ENCODE measurements at places on chromosomes 16 and 17.

DNA sequence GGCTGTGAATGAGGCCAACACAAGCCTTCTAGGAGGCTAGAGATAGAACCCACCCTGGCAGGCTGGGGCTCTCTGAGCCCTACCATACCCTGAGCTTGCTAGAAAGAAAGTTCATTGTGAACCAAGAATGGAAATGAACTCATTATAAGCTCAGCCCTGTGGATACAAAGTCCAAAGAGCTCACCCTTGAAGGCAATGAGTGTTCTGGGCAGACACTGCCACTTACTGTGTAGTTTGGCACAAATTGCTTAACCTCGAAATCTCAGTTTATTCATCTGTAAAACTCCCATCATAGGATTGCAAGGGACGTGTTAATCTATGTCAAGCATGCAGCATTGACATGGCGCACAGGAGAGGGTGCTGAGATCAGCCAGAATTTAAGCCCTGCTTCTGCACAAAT, 5.5 kb downstream of the KDM8 start:
- no peak for DNase-seq

DNA sequence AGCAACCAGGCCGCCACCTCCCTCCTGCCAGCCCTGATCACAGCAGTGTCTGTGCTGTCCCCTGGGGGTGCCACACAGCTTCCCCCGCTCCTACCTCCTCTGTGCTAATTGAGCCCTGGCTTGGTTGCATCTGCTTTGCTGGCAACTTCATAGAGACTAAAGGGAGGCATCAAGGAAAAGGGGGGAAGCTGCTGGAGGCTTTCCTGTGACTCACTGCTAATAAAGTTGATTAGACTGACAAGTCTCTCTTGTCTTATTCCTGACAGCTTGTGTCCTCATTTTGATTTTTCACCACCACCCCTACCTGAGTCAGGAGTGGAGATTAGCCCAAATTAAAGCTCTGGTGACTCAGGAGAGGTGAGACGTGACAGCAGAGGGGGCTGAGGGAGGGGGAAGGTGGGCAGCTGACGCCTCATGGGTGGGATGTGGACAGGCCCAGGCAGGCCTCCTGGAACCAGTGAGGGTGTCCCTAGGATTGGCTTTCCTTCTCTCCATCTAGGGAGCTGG, 310.0 kb downstream of the CBLN1 start:
- DNase-seq = no peak

- DNase-seq = no peak
Observed at GRCh38 chr17:2978991-2979390, 84.4 kb downstream of the OR1D5 start.

- no peak for DNase-seq
Observed at GRCh38 chr17:82787081-82787848, 35.4 kb downstream of the TBCD start.

DNA sequence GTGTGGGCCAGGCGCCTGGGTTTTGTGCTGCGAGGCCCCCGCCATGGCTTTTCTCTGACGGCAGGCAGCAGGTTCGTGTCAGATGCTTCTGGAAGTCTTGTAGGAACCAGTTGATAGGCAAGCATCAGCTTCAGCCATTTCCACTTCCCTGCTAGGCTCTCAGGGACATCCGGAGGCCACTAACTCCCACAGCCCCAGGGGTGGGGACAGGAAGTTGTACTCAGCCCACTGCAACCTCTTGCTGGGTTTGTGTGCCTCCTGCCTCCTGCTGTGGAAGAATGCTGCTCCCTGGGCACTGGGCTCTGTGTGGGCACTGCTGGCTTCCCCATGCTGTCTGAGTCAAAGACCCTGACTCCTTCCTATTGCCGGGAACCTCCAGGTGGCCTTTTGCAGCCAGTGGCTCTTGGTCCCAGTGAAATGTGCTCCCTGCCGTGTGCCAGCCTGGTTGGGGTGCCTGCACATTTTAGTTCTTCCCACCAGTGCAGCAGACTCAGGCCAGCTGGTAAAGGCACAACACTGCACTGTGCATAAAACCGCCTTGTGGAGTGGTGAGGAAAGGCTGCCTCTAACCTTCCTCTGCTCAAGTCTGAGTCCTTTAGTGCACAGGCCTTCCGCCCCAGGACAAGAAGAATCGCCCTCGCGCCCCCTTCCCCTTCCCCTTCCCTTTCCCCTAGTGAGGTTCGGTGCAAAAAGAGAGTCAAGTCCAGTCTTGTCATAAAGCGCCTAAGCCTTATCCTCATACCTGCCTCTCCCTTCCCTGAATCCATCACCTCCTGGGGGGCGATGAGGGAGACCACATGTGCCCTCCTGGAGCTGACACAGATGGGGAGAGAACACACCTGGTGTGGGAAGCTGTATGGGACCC, 16.6 kb downstream of the LDHD start:
- peak; percentile 22 for DNase-seq

DNA sequence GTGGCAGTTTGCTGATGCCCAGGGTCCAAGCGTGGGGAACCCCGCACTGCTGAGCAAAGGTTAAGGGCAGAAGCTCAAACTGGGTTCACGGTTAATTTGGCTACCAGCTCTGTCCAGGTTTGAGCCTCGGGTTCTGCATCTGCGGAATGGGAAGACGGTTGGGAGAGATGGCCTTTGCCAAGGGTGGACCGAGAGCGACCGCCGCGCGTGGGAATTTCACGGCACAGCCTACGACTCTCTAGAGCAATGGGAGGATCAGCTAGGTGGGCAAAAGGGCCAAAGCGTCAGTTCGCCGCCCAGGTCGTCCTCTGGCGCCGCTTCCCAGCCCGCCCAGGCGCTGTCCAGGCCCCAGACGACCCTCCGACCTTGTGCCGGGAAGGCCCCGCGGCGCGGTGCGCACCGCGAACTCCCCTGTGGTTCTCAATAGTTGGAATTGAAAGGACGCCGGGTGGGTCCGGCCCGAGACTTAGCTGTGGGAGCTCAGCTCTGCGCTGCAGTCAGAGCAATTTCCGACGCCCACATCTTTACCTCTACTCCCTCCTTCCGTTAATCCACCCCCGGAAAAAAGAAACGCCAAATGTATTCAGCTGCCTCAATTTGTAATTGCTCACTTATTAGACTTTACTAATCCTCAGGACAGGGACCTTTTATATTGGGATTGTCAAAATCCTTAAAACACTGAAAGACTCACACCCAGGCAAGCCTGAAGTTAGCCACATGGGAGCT, 2.5 kb upstream of the HS3ST3B1 start:
- no peak for DNase-seq

DNA sequence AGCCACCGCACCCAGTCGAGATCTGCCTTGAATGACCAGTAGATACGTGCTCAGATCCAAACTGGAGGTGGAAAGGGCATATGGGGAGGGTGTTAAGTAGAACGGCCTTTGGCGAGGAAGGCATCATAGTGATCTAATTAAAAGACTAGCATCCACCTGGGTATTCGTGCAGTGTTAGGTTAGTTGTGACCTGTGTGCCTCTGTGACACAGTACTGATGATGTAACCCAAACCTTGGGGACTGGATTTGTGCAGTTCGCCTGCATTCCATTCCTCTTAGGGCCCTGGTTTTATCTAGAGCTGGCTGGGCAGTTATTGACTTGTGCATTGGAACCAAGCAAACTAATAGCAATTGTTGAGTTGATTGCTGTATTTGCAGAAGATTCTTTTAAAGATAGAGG, 47.9 kb downstream of the SNX29 start:
- DNase-seq = no peak

DNA sequence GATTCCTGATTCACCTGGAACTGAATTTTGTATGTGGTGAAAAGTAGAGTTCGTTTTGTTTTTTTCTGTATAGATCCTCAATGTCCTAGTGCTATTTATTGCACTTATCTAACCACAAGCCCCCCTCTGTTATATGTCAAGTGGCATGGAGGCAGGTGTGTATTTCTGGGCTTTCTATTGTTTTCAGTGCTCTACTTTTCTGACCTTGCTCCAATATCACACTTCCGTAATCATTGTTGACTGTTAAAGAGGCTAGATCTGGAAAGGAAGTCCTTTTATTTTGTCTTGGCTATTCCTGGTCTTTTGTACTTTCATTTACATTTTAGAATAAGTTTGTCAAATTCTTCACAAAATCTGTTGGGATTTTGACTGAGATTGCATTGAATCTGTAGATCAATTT, 26.8 kb upstream of the FBXO47 start:
- no peak for DNase-seq

DNA sequence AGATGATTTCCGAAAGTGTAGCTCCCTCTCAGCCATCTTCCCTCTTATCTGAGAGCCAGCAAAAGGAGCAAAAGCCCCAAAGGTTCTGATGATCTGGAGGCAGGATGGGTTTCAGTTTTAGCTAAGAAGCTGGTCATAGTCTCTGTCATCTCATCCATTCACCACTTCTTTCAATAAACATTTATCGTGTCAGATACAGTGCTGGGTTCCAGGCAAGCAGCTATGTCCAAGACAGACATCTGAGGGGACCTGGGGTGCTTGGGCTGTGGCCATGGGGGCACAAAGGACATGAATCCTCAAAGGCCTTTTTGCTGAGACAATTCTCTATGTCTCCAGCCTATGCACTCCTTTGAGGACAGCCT, 1.0 kb upstream of the ETV4 start:
- DNase-seq = no peak

- DNase-seq = no peak
Observed at GRCh38 chr16:49592546-49593423, 219.2 kb downstream of the C16orf78 start.

- DNase-seq = no peak
Observed at GRCh38 chr16:56324406-56324805, 100.9 kb downstream of the AMFR start.

DNA sequence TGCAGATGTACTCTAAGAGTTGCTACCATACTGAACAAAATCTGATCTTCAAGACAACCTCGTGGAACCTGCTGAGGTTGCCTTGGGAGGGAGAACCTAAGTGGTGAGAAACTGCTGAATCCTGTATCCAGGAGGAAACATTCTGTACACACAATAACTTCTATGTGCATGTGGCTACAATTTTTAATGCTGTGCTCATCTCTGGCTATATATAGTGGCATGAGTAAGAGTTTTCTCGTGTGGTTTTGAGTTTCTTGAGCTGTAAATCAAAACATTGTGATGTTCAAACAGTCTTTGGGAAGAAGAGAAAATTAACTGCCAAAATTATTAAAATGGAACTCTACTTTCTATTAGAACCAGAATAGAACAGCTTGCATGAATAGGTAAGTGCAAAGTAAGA, 206.8 kb downstream of the CA10 start:
- no peak for DNase-seq

DNA sequence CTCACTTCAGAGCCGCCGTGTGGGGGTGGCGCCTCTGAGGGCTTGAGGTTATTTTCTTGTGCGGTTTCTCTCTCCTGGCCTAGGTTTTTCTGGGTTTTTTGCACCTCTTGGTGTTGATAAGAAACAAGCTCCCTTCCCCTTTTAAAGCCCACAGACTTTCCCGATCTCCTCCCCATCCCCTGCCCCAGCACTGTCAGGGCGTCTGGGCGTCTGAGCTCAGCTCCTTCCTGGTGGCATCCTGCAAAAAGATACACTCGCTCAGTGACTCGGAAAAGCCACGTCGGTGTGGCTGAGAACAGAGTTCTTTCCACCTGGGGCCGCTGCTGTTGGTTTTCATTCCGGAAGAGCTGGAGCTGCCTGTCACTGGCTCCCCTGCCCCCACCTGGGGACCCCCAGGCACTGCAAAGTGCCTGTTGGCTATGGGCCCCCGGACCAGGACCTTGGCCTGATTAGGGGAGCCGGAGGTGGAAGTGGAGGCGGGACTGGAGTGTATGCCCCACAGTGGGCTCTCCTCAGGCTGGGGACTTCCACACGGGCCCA, 14.5 kb downstream of the BAIAP2 start:
- DNase-seq = no peak

GRCh38 chr17:75074532-75074931, 13.2 kb upstream of the SLC16A5 start:
- DNase-seq = no peak

- DNase-seq = no peak
Observed at GRCh38 chr17:43068570-43069367, 43.7 kb downstream of the RND2 start.

DNA sequence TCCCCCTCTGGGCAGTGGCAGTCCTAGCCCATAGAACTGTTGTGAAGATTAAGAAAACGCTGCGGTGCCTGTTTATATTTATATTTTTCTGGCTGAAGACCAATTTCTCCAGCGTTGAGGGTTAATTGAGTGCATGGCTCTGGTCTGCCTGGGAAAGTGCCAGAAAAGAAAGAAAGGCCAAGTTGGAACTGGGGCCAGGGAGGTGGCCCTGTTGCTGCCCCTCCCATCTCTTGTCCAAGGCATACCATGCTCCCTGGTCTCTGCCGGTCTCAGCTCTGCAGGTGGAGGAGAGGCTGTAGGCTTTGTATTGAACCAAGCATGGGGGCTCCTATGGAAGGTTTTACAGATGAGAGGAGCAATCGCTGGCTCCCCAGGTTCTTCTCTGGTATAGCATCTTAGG, 124.7 kb downstream of the MGAT5B start:
- no peak for DNase-seq

DNA sequence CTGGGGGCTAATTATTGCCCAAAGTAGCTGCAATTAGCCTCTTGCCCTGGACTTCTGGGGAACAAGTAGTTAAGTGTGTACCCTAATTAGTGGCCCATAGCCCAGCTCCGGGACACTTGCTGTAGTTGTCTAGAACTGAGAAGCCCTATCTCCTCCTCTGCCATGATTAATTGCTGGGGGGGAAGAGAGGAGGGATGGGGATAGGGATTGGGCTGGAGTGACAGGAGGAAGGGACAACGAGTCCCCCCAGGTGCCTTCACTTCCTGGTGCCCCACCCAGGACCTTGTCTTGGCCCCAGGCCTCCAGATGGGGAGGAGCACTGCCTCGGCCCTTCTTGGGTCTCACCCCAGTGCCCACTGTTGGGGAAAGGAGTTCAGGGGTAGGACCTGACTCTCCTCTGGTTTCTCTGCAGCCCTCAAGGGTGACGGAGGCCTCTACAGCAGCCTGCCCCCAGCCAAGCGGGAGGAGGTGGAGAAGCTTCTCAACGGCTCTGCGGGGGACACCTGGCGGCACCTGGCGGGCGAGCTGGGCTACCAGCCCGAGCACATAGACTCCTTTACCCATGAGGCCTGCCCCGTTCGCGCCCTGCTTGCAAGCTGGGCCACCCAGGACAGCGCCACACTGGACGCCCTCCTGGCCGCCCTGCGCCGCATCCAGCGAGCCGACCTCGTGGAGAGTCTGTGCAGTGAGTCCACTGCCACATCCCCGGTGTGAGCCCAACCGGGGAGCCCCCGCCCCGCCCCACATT, 17.4 kb downstream of the NGFR start:
- no peak for DNase-seq

- no peak for DNase-seq
Observed at GRCh38 chr16:11030990-11031510, 86.7 kb downstream of the CLEC16A start.

- no peak for DNase-seq
Observed at GRCh38 chr17:82636626-82637598, 11.3 kb downstream of the WDR45B start.

GRCh38 chr17:49834118-49834743, 13.6 kb downstream of the TAC4 start:
- DNase-seq = no peak

- no peak for DNase-seq
Observed at GRCh38 chr17:58312021-58312630, 16.5 kb downstream of the TSPOAP1 start.

- DNase-seq = no peak
Observed at GRCh38 chr16:24950275-24950674, 64.9 kb downstream of the ARHGAP17 start.
